B cell (primary cell): ENCODE measurements at places on chromosomes 5 and 9. TPM values are rescaled to one million over a fixed set of nuclear protein-coding genes. Genes with fewer than 3 reads are reported as not detected.

SHC3 gene
- 0.05 TPM in 1 of 2 replicates, not detected in the other for total RNA-seq

SLC6A19 gene
- not detected in 2 replicates for total RNA-seq

SPINK13 gene
- not detected in 2 replicates for total RNA-seq

SOX30 gene
- total RNA-seq = 0.29 and 0.49 TPM in 2 replicates

AUH gene
- total RNA-seq = 29.1 and 32.7 TPM in 2 replicates

EXOSC2 gene
- 53.3 and 55.5 TPM in 2 replicates for total RNA-seq

AFF4 gene
- 81.5 and 87.4 TPM in 2 replicates for total RNA-seq

ENHO gene
- total RNA-seq = not detected in 2 replicates

ASB6 gene
- 24.8 and 27.7 TPM in 2 replicates for total RNA-seq

DMRT2 gene
- total RNA-seq = not detected in 2 replicates

ZNF462 gene
- not detected in 2 replicates for total RNA-seq

GRCh38 chr9:78288214-78288892 is 8.6 kb upstream of the PSAT1 start:
- DNase-seq = no peak

- no peak for DNase-seq
Observed at GRCh38 chr9:33135031-33135461, 32.1 kb downstream of the B4GALT1 start.

DNA sequence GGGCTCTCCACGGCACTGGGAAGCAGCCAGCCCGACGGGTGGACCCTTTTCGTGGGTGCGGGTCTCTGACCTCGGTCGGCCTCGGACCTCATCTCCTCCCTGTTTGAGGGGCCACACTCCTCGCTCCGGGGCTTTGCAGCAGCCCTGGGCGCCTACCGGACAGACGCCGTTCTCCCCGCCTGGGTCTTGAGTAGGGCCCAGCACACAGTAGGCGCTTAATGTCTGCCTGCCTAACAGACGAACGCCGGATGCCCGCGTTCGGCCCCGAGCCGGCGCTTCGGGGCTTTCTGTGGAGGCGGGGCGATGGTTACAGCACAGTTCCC is 842 bp upstream of the GTF3C5 start:
- DNase-seq = no peak

GRCh38 chr5:10401498-10401897 is 40.2 kb upstream of the ROPN1L start:
- DNase-seq = no peak

DNA sequence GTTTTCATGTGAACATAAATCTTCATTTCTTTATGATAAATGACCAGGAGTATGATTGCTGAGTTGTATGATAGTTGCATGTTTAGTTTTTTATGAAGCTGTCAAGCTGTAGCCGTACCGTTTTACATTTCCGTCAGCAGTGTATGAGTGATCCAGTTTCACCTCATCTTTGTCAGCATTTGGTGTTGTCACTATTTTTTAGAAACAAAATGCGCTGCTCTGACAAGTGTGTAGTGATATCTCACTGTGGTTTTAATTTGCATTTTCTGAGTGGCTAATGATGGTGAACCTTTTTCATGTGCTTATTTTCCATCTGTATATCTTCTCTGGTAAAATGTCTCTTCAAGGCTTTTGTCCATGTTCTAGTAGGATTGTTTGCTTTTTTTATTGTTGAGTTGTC is 6.7 kb upstream of the SPATA31D1 start:
- DNase-seq = no peak

- no peak for DNase-seq
Observed at GRCh38 chr9:121833061-121833460, 181.6 kb downstream of the DAB2IP start.

DNA sequence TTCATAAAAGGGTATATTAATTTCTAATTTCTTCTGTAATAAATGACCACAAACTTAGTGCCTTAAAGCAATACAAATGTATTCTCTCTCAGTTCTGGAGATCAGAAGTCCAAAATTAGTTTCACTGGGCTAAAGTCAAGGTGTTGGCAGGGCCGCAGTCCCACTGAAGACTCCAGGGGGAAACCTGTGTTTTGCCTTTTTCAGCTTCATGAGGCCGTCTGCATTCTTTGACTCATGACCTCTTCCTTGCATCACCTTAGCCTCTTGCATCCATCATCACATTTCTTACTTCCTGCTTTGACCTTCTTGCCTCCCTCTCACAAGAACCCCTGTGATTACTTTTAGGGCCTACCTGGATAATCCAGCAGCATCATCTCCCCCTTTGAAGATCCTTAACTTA is 42.0 kb upstream of the ALDH1B1 start:
- no peak for DNase-seq

- peak; percentile 80 for DNase-seq
Observed at GRCh38 chr5:159198063-159199036, 11.0 kb downstream of the RNF145 start.

- DNase-seq = no peak
Observed at GRCh38 chr5:155259648-155260047, 246.1 kb downstream of the KIF4B start.

DNA sequence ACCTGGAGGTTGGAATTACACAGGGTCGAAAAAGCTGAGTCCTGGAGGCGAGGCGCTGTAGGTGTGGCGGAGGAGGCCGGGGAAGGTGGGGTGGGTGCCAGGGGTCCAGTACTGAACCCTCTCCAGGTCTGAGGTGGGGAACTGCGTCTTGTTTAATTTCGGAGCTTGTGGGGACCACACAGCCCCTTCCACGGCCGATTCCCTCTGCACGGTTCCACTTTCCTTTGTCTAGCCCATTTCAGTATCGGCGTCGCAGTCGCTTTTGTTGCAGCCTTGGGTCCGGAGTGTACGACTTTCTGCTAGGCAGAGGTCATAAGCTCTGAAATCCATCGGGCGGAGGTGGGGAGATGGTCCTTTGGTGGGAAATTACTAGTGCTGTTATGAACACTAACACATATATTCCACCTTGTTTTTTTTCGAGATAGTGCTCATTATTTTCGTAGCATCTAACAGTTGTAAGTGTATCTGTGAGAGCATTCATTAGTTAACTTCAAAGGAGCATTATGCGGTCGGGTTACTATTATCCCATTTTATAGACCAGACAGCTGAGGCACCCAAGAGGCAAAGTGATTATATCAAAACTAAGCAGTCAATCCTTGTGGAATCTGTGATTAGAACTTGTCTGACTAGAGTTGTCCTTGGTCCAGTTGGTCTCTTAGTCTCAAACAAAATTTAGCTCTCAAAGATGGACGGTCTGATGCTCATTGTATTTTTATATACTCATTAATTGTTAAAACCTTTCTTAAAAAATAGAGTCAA is 737 bp downstream of the RNF180 start:
- no peak for DNase-seq

GRCh38 chr9:90301277-90301653 is 341.4 kb downstream of the DIRAS2 start:
- no peak for DNase-seq

GRCh38 chr5:73668017-73668416 is 42.0 kb downstream of the ARHGEF28 start:
- no peak for DNase-seq

GRCh38 chr5:179303451-179304200 is 41.6 kb downstream of the ADAMTS2 start:
- no peak for DNase-seq

DNA sequence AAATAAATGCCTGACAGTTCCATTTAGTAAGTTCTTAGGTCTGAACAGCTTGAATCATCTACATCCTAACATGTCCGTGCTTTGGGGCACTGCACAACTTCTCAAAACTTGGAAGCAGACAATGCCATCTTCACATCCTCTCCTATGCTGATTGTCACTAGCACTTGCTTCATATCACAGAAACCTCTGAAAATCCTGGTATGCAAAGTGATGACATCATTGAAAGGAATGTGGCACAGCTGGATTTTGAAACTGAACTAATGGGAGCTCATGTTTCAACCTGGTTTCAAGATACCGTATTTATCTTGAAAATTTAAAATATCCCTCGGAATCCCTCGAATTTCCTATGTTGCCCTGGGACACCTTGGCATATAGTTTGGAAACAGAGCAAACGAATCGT is 490.2 kb upstream of the DAP start:
- no peak for DNase-seq

- no peak for DNase-seq
Observed at GRCh38 chr9:117104206-117104605, 310.7 kb downstream of the ASTN2 start.

- DNase-seq = no peak
Observed at GRCh38 chr9:88973281-88974045, 17.8 kb upstream of the S1PR3 start.

- DNase-seq = no peak
Observed at GRCh38 chr9:76438841-76439588, 20.0 kb upstream of the GCNT1 start.

DNA sequence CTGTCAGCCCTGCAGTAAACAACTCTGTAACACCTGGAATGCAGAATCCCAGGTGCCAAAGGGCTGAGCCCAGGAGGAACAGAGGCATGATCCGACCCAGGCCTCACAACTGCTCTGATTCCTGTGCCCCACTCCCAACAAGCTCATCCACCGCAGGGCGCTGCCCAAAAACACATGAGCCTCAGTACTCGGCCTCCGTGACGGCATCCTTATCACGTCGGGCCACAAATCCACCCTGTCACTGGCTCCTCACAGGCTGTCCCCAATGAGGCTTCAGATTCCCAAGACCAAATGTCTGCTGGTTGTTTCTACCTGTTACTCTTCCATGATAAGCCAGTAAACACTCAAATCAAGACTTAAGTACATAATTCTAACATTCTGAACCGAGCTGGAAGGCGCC is 15.2 kb downstream of the QSOX2 start:
- DNase-seq = no peak

DNA sequence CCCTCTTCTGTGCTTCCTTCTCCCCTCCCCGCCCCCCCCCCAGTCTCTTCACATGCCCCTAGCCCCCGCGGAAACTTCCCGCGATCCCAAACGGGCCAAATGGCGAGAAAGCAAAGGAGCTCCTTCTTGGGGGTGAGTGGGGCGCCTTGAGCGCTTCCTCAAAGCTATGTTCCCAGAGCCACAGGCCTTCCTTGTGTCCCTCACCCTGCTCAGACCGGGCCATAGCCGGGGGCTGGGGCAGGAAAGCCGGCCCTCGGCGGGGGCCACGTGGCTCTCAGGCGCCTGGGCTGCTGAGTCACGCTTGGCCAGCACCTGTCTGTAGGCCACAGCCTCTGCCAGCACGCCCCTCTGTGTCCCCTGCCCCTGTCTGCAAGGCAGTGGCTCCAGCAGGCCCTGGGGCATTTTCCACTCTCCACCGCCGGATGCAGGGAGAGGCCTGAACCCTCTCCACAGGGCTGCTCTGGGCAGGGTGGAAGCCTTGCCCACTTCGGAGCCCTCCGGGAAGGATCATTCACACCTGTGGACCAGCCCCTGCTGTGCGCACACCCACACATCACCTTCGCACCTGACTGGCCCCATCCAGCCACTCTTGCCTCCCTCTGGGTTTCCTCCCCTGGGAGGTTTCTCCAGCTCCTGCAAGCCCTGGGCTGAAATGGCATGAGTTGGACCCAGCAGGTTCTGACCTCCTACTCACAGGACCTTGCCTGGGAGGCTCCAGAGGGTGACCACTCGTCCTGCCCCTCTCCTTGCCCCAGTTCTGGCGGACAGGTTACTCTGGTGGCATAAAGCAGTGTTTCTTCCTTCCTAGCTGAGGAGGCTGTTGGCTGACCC is 1.2 kb upstream of the SQSTM1 start:
- DNase-seq = peak; percentile 83

GRCh38 chr5:17314907-17315471 is 97.6 kb downstream of the BASP1 start:
- peak; percentile 45 for DNase-seq

DNA sequence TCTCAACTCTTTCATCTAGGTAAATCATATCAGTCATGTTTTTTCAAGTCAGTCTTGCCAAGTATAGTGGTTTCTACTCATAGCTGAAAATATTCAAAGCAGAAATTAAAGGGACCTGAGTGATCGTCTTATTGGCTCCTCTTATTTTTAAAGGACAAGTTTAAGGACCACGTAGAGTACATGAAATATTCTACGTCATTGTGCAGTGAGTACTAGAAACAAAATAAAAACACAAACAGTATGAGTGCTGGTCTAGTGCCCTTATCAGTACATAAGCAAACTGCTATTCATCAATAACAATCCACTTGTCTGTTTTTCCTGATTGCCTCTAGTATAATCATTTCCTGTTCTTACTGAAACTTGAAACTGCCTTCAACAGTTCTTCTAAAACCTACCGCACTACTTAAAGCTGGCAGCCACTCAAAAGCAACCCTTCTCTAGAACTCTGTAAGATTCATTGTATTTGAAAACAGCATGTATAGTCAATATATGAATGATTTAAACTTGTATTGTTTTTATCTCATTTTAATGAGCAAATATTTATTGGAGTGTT is 853.7 kb downstream of the TAF11L14 start:
- DNase-seq = no peak
